ENCODE measurements at places on chromosomes 3 and 15.

DNA sequence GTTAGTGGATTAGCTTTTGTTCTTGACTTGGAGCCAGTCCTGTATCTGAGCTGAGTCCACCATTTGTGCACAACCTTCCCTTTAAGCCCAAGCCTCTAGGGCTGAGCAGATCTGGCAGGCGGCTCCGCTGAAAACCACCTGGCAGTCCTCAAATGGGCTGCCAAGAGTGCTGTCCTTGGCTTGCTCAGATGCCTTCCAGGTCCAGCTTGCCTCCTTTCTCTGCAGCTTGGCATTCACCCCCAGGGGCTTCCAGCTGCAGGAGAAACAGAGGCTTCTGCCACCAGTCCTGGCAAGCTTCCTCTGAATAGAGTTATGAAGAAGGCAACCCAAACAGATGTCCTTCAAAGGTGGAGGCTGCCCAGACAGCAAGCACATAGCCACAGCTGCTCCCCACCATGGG lies 96.7 kb downstream of the LRTM1 start:
- DNase-seq = no peak

DNA sequence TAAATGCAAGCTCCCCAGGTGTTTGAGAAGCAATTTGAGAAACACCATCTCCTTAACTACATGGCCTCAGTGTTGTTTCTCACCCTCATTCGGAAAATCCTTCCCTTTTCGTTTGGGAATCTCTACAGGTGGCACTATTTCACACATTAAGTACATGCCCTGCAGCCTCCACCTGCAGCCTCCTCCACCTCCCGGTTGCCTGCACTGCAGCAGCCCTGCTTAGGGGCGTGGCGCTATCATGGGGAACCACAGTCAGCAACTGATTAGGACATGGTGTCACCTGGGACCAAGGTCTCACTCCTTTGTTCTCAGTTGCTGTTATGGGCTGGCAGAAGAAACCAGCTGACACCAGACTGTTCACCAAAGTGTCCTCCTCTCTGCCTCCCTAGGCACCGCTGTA lies 11.7 kb upstream of the ZNF774 start:
- DNase-seq = no peak

GRCh38 chr3:125257536-125257935 lies 45.0 kb upstream of the SLC12A8 start:
- no peak for DNase-seq

DNA sequence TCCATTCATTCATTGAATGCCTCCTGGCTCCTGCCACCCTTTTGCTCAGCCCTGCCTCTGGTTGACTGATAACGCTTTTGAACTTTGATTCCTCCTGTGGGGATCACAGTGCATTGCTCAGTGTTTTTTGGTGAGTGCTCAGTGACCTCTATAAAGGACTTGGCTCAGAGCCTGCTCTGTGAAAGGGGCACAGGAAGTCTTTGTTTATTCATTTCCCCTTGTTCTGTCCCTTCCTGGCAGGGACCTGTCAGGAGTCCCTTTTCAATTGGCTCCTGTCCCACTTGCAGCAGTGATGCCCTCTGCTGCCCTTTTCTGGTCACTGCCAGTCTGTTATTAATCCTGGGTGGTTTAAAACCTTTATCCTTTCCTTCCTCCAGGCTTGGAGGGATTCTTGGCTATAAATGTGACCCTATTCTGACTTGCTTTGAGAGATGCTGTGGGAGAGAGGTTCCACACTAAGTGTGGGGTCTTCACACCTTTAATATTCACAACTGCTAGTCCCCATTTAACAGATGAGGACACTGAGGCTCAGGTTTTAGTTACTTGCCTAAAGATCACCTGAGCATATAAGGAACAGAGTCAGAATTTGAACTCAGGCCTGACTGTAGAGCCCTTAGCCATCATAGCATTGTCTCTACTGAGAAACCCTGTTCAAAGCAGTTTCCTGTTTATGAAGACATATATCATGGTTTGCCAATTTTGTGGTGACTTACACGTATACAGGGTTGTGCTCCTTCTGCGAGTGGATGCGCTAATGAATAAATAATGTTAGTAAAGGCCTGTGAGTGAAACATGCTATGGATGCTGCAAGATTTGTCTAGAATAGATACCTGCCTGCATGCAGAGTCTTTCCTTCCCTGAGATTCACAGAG lies 23.2 kb upstream of the TATDN2 start:
- no peak for DNase-seq

GRCh38 chr3:101212730-101213129 lies 107.6 kb downstream of the IMPG2 start:
- no peak for DNase-seq

DNA sequence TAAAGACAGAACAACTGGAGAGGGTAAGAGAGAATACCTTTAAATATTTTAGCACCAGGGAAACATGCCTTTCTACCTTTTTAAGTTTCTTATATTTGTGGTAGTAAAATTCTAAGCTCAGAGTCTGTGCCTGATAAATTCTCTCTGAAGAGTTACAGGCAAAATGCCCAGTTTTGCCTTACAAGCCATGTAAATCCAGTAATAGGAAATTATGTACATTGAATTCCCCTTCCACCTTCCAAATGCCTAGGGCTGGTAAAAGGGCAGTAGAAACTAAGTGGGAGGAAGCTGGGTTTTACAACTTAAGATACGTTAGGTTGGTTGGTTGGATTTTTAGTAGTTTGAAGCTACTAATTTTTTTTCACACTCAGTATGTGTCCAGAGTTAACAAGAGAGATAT lies 43.1 kb upstream of the TP63 start:
- DNase-seq = peak; percentile 2

- DNase-seq = no peak
Measured at GRCh38 chr3:93988283-93988682, 8.3 kb downstream of the ARL13B start.
